ENCODE measurements at places on chromosomes 11 and 22. TPM values are rescaled to one million over a fixed set of nuclear protein-coding genes. Genes with fewer than 3 reads are reported as not detected.

Gene ANKK1
- not detected for total RNA-seq

Gene OR52A5
- total RNA-seq = not detected

Gene ATL3
- total RNA-seq = 71.3 TPM

Gene CARNS1
- 0.51 TPM for total RNA-seq

Gene APOA1
- total RNA-seq = 6.9 TPM

Gene FXYD2
- not detected for total RNA-seq

Gene MUC5AC
- not detected for total RNA-seq

Gene POU2AF3
- 0.60 TPM for total RNA-seq

Gene ROBO4
- total RNA-seq = 13.4 TPM

Gene ELFN2
- total RNA-seq = 0.60 TPM

Gene OOSP2
- not detected for total RNA-seq

Gene OPCML
- under 0.01 TPM for total RNA-seq

Gene GAB4
- not detected for total RNA-seq

Gene DERL3
- under 0.01 TPM for total RNA-seq

Gene MORC2
- 20.3 TPM for total RNA-seq

Gene OR51B5
- not detected for total RNA-seq

Gene CLCF1
- total RNA-seq = 12.0 TPM

Gene SLCO2B1
- total RNA-seq = not detected

Gene RTN4R
- total RNA-seq = 1.2 TPM

Gene FAM111B
- 0.12 TPM for total RNA-seq

Gene POU2AF2
- total RNA-seq = not detected

Gene NKAPD1
- total RNA-seq = 11.1 TPM

Gene CSNK2A3
- 0.58 TPM for total RNA-seq

Gene ZP1
- 0.93 TPM for total RNA-seq

Gene LRRC74B
- total RNA-seq = not detected

Gene SGSM1
- under 0.01 TPM for total RNA-seq

Gene SAA2
- total RNA-seq = 0.47 TPM

Gene SLN
- total RNA-seq = 0.17 TPM

Gene ELMOD1
- not detected for total RNA-seq

Gene CHCHD10
- 10.6 TPM for total RNA-seq

Gene TRIM29
- total RNA-seq = not detected

Gene TBX1
- 0.09 TPM for total RNA-seq

Gene CHRDL2
- not detected for total RNA-seq

Gene RFPL1
- not detected for total RNA-seq

Gene KREMEN1
- total RNA-seq = 3.7 TPM

Gene MS4A3
- total RNA-seq = not detected

Gene MYOD1
- 0.51 TPM for total RNA-seq

Gene SCN2B
- total RNA-seq = not detected

Gene RFPL2
- total RNA-seq = not detected

Gene ASCL2
- total RNA-seq = not detected

Gene MRPL11
- total RNA-seq = 44.0 TPM

Gene SLC17A6
- total RNA-seq = not detected

Gene CDKN1C
- total RNA-seq = 309 TPM

Measured in pericardium fibroblast (primary cell).